Right lung (tissue), 10 donors: ENCODE measurements at places on chromosomes 7 and 10.
A peak's percentile ranks its signal among the peaks of the same experiment; 100 is the strongest.

DNA sequence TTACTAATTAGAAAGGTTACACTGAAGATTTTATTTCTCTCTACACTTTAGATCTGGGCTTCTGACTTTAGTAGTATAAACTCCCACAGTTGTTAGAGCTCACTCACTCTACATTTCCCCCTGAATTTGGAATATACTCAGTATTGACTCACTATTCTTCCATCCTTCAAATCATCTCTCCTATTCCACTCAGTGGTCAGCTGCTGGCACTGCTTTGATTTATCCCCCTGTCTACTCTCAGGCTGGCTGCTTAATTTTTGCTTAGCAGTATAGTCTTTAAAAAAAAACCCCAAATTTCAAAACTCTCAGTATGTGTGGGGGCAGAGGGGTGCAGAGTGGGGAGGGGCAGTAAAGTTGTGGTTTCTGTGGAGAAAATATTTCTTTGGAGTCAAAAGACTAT is 68.9 kb downstream of the CDK6 start:
- DNase-seq: no peak

GRCh38 chr7:66265566-66265965 is 60.4 kb downstream of the TPST1 start:
- DNase-seq: no peak

DNA sequence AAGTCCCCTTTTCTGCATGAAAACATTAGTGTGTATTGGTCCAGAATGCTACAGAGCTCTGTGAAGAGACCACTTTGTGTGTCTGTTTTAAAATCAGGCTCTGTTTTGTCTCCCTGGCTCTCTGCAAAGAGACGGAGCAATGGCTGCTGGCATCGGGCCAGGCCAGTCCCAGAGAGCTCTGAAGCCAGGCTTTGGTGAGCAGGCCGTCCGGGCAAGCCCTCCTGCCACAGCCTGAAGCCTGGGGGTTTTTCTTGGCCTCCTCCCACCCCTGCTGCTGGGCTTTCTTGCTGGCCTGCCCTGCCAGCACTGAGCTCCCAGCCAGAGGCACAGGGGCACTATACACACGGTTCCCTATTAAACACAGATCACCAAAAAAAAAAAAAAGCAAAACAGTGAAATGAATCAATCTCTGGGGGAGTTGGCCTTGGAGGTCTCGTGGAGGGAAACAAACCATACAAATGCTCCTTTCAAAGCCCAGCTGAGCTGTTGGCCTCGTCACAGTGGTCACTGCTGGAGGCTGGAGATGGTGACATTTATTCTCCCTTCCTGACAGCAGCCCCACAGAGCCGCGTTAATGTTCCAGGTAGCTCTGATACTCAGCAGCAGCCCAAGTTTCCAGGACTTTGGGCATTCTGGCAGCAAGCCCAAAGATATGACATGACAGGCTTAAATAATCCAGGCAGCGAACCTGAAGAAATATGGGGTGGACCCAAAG is 237.2 kb downstream of the TCF7L2 start:
- peak; percentile 35 for DNase-seq

GRCh38 chr7:113790025-113790424 is 128.8 kb downstream of the PPP1R3A start:
- no peak for DNase-seq

DNA sequence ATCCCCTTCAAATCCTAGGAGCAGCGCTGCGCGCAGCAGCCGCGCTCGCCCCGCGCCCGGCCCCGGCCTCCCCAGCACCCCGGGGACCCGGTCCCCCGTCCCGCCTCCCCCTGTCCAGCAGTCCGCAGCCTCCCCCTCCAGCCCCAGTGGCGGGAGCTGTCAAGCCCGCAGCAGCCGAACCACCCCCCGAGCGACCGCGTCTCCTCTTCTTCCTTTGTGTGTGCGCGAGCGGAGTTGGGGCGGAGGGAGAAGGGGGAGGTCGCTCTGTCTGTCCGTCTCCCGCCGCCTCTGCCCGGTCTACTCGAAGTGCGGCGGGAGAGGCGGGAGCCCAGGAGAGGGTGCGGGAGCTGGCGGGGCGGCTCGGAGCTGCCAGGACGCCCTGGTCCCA is 375 bp upstream of the CHN2 start:
- no peak for DNase-seq

GRCh38 chr10:15201589-15202300 is 33.3 kb upstream of the NMT2 start:
- DNase-seq: no peak

DNA sequence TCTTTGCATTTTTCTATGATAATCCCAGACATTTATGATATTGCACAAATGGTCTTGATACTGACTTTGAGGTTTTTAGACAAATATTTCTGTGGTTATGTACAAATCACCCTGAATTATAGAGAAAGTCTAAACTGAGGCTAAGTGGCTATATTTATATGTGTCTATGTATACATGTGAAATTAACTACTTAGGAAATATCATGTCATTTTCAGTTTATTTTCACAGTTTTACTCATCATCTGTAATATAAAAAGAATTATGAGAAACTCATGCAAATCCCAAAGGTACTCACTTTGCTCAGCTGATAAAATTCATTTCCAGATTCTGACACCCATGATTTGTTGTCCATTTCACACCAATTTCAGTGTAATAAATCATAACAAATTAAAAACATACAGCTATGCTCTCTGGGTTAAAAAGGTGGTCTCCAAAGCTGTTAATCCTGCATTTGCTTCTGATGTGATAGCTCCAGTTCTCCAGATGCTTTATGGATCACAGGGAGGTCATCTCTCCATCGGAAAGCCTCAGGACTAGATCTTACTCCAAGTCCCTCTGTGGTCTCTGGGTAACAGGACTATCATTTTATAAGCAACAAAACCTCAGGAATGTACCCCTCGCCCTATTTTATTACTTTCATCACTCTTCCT is 673.9 kb downstream of the PARD3 start:
- no peak for DNase-seq

- no peak for DNase-seq
These were observed 4.1 kb downstream of the ZNF680 start for GRCh38 chr7:64558781-64559180.

GRCh38 chr7:29352041-29352440 is 157.5 kb downstream of the CHN2 start:
- no peak for DNase-seq

GRCh38 chr10:99845837-99846382 is 63.5 kb downstream of the ABCC2 start:
- DNase-seq: peak; percentile 80

DNA sequence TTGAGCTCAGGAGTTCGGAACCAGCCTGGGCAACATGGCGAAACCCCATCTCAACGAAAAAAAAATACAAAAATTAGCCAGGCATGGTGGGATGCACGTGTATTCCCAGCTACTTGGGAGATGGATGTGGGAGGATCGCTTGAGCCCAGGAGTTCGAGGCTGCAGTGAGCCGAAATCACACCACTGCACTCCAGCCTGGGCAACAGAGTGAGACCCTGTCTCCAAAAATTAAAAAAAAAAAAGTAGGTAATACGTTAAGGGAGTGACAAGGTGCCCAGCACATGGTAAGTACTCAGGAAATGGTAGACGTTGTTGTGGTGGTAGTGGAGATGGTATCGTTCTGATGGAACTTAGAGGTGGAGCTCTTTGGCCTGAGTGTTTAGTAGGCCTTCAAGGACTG is 41.0 kb upstream of the XPNPEP1 start:
- no peak for DNase-seq

DNA sequence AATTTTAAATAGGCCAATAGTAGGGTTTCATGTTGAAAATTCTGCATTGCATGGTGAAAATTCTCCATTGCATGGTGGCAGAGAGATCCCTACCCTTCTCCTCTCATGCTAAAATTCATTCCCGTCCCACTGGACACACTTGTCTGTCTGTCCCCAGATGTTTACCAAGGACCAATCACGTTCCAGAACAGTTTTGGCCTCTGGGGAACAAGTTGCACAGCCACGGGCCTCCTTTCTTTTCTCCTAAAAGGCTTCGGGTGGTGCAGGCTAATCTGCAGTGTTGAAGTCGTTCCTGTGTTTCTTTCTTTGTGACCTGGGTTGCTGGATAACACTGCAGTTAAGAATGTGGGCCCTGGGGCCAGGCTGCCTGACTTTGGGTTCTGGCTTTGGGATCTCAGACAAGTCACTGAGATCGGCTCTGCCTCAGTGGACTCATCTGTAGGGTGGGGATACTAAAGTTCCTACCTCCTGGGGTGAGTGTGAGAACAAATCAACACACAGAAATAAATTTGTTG is 113.1 kb upstream of the FAM204A start:
- DNase-seq: no peak

DNA sequence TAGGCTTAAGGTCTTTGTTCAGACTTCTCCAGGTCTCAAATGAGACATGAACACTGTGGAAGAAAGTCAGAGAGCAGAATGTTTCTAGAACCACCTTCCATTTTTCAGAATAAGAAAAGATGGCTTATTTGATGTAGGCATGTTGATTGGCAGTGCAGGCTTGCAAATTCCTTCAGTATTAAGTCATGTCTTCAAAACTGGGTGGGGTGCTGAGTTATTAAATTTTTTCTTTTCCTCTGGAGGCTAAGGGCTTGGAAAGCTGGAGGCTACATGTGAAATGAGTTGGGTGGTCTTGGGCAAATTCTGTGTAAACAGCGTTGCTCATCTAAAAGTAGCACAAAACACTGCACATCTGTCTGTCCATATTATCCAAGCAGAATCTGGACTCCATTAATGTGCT is 62.8 kb downstream of the PRTFDC1 start:
- DNase-seq: no peak

GRCh38 chr7:83365746-83366145 is 203.1 kb upstream of the PCLO start:
- DNase-seq: no peak

DNA sequence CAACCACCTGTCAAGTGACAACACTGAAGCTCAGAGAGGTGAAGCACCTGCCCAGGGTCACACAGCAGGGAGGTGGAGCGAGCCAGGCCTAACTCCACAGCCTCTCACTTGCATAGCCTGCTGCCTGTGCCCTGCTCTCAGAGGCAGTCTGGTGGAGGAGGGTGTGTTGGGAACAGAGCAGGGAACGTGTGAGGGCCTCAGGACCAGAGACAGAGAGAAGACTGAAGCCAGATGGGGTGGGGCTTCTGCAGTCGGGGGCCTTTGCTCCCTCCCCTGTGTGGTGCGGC is 114.0 kb downstream of the PTPN20 start:
- DNase-seq: no peak

DNA sequence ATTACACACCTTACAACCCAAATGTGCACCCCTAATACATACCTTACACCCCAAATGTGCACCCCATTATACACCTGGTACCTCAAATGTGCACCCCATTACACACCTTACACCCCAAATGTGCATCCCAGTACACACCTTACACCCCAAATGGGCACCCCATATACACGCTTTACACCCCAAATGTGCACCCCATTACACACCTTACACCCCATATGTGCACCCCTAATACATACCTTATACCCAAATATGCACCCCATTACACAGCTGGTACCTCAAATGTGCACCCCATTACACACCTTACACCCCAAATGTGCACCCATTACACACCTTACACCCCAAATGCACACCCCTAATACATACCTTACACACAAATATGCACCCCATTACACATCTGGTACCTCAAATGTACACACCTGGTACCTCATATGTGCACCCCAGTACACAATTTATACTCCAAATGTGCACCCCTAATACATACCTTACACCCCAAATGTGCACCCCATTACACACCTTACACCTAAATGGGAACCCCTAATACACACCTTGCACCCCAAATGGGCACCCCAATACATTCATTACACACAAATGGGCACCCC is 106.3 kb downstream of the KLF6 start:
- no peak for DNase-seq

DNA sequence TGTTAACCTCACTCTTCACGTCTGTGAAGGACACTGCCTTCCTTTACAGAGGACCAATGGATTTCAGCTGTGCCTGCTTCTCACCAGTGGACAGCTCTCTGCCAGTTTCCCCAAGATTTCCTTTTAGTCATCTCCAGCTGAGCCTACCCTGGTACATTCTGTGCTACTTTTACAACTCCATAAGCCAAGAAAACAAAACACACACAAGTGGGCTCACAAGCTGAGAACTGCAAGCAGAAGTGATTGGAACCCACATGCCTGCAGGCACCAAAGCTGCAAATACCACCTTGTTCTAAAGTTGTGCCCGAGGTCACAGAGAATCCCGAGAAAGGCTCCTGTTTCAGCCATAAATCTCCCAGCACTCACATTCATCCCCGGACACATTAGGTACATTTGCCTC is 636.8 kb downstream of the PHTF2 start:
- no peak for DNase-seq
